ENCODE measurements at places on chromosomes 2 and 18.

GRCh38 chr2:102620332-102620731, 979 bp downstream of the SLC9A2 start:
- H3K27me3 ChIP-seq, result peaks cover 37% of the 10 kb centered on the region
- no peak overlapping the region for H3K4me3 ChIP-seq
- no peak overlapping the region for H3K27ac ChIP-seq
- no peaks in the 10 kb centered on the region for H3K36me3 ChIP-seq

- no peaks in the 10 kb centered on the region for H3K36me3 ChIP-seq
- no peak overlapping the region for H3K27ac ChIP-seq
- peaks cover 5% of the 10 kb centered on the region for H3K27me3 ChIP-seq
- H3K4me1 ChIP-seq, result no peaks in the 10 kb centered on the region
- DNase-seq, result no peak
Measured at GRCh38 chr2:216925636-216926366, 65.9 kb upstream of the TNP1 start.

GRCh38 chr2:227834423-227834822, 20.8 kb downstream of the CCL20 start:
- H3K36me3 ChIP-seq, result no peaks in the 10 kb centered on the region
- H3K4me1 ChIP-seq, result peaks cover 2% of the 10 kb centered on the region
- no peak overlapping the region for H3K4me3 ChIP-seq

DNA sequence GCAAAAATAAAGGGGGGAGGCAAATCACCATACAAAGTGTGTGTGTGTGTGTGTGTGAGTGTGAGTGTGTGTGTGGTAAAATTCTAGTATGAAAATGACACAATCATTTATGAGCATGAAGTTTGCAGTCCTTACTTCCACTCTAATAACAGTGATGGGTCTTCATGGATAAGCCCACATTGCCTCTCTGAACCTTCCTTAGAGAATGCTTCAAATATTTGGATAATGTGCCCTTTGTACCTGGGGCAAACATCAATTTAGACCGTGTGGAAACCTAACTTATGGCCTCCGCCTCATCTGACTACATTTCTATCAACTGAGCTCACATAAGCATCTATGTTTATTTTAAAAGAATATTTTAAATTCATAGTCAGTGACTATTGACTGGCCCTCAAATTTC, 3.7 kb downstream of the SCN9A start:
- DNase-seq, result no peak
- peaks cover 5% of the 10 kb centered on the region for H3K4me1 ChIP-seq
- H3K27ac ChIP-seq, result no peak overlapping the region
- no peak overlapping the region for H3K4me3 ChIP-seq
- H3K36me3 ChIP-seq, result no peaks in the 10 kb centered on the region

DNA sequence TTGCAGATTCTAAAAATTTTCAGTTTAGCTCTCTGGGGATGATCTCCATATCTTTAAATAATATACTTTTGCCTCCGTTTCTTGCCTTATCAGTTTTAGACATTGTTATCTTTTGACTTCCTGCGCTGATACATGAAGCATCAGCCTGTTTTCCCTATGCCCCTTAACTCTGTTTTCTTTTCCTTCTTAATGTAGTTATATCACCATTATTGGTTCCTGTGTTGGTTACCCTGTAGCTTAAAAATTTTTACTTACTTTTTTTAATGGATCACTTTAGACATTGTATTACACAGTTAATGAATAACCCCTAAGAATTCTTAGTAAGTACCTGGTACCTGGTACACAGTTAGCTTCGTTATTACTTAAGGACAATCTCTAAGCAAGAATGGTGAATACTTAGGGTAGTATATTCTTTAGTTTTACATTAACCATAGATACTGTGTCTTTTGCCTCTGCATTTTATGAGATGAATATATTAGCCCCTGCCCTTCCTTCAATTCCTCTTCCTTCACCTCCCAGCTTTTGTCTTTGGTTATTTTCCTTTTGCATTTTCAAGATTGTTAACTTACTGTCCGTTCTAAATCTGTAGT, 40.9 kb downstream of the BABAM2 start:
- no peaks in the 10 kb centered on the region for H3K4me1 ChIP-seq
- H3K4me3 ChIP-seq, result no peak overlapping the region
- no peak overlapping the region for H3K27ac ChIP-seq
- DNase-seq, result no peak
- peaks cover 15% of the 10 kb centered on the region for H3K36me3 ChIP-seq

DNA sequence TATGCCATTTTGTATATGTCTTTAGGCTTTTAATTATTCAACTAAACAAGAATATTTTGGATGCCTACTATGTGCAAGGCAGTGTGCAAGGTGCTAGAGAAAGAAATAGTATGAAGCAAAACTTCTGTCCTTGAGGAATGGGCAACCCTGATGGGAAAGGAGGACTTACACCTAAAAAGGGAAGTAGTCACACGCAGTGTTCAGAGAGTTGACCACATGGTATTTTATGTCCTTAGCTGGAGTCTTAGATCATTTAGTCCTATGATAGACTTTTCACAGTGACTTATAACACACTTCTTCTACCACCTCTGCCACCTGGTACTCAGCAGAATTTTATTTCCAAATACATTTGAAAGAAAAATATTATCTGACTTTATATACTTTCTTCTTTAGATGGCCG, 291.6 kb downstream of the PLCL1 start:
- H3K36me3 ChIP-seq, result peaks cover 1% of the 10 kb centered on the region
- no peak overlapping the region for H3K27ac ChIP-seq
- no peak overlapping the region for H3K4me3 ChIP-seq
- DNase-seq, result no peak

DNA sequence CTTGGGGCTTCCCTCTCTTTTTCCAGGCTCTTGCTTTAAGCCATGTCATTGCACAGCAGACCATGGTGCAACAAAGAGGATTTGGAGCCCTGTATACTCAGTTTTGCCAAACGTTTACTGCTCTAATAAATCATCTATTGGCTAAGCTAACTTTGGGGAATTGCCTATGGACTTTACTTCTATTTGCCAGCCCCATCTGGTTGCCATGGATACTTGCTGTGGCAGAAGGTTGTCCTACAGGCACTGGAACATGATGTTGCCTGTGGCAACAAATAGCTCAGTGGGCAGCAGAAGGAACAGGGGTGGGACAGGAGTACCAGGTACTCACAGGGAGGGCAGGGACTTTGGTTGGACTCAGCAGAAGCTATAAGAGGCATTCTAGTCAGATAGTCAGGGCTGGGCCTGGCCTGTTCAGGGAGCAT, 129.7 kb downstream of the CCDC85A start:
- DNase-seq, result no peak
- H3K36me3 ChIP-seq, result no peaks in the 10 kb centered on the region
- H3K27ac ChIP-seq, result no peak overlapping the region
- no peaks in the 10 kb centered on the region for H3K27me3 ChIP-seq
- H3K4me1 ChIP-seq, result no peaks in the 10 kb centered on the region

- no peaks in the 10 kb centered on the region for H3K4me1 ChIP-seq
- no peak overlapping the region for H3K27ac ChIP-seq
- DNase-seq, result no peak
- no peak overlapping the region for H3K4me3 ChIP-seq
Measured at GRCh38 chr18:61860302-61860701, 32.5 kb downstream of the RNF152 start.

GRCh38 chr2:128868686-128869551, 550.3 kb upstream of the HS6ST1 start:
- DNase-seq, result no peak
- no peak overlapping the region for H3K4me3 ChIP-seq
- no peak overlapping the region for H3K27ac ChIP-seq
- no peaks in the 10 kb centered on the region for H3K4me1 ChIP-seq

DNA sequence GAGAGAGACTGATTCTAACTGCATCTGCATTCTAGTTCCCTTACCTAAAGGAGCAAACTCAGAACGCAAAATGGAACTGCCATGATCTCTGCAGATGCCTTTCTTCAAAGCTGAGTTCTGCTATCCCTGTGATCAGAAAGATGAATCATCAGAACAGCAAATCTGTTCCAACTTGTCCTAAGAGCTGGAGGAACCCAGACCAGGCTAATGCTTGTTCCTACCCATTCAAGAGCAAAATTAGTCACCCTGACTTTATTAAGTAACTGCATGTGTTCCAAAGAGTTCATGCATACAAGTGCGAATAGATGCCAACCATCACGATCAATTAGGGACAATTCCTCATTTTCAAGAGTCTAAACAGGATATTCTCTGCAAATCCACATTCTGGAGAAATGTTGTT, 46.5 kb downstream of the MBP start:
- no peak overlapping the region for H3K4me3 ChIP-seq
- no peak for DNase-seq
- H3K27ac ChIP-seq, result no peak overlapping the region
- H3K27me3 ChIP-seq, result no peaks in the 10 kb centered on the region

- no peak overlapping the region for H3K27ac ChIP-seq
- H3K4me3 ChIP-seq, result no peak overlapping the region
- no peak for DNase-seq
- H3K36me3 ChIP-seq, result no peaks in the 10 kb centered on the region
- peaks cover 3% of the 10 kb centered on the region for H3K27me3 ChIP-seq
Measured at GRCh38 chr2:69208023-69208595, 178.9 kb downstream of the GFPT1 start.

GRCh38 chr18:70380915-70381896, 92.4 kb downstream of the SOCS6 start:
- no peaks in the 10 kb centered on the region for H3K36me3 ChIP-seq
- no peak for DNase-seq
- H3K4me3 ChIP-seq, result no peak overlapping the region
- H3K27me3 ChIP-seq, result no peaks in the 10 kb centered on the region
- H3K4me1 ChIP-seq, result no peaks in the 10 kb centered on the region

- H3K36me3 ChIP-seq, result no peaks in the 10 kb centered on the region
- H3K27ac ChIP-seq, result no peak overlapping the region
- H3K4me3 ChIP-seq, result no peak overlapping the region
- no peaks in the 10 kb centered on the region for H3K4me1 ChIP-seq
Measured at GRCh38 chr2:79882548-79882947, 369.7 kb downstream of the CTNNA2 start.

DNA sequence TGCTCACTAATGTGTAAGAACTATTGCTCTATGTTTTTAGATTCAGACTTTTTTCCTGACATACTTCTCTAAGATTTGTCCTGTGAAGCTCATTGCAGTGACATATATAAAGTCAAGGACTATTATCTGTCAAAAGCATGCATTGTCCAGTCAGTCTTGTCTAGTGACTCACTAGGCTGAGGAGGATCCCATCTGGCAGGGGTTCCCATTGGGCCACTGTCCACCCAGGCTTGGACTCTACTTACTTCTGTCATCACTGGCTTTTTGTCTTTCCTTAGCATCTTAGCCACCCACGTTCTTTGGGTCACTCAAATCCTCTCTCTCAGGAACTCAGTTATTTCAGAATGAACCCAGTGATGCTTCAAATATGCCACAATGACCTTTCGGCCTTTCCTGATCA, 132.6 kb upstream of the NABP1 start:
- H3K4me3 ChIP-seq, result no peak overlapping the region
- DNase-seq, result no peak
- H3K36me3 ChIP-seq, result no peaks in the 10 kb centered on the region
- no peak overlapping the region for H3K27ac ChIP-seq
- no peaks in the 10 kb centered on the region for H3K4me1 ChIP-seq

- H3K4me1 ChIP-seq, result no peaks in the 10 kb centered on the region
- H3K27me3 ChIP-seq, result peaks cover 3% of the 10 kb centered on the region
- H3K4me3 ChIP-seq, result no peak overlapping the region
- no peak overlapping the region for H3K27ac ChIP-seq
Measured at GRCh38 chr2:32958821-32959220, 12.1 kb downstream of the LTBP1 start.

Data from CD4-positive, alpha-beta T cell (primary cell).